ENCODE measurements at places on chromosomes 2 and 18.

GRCh38 chr2:36485521-36485920, 112.4 kb downstream of the FEZ2 start:
- DNase-seq = no peak

- DNase-seq = no peak
Measured at GRCh38 chr2:8550937-8551621, 130.8 kb upstream of the ID2 start.

DNA sequence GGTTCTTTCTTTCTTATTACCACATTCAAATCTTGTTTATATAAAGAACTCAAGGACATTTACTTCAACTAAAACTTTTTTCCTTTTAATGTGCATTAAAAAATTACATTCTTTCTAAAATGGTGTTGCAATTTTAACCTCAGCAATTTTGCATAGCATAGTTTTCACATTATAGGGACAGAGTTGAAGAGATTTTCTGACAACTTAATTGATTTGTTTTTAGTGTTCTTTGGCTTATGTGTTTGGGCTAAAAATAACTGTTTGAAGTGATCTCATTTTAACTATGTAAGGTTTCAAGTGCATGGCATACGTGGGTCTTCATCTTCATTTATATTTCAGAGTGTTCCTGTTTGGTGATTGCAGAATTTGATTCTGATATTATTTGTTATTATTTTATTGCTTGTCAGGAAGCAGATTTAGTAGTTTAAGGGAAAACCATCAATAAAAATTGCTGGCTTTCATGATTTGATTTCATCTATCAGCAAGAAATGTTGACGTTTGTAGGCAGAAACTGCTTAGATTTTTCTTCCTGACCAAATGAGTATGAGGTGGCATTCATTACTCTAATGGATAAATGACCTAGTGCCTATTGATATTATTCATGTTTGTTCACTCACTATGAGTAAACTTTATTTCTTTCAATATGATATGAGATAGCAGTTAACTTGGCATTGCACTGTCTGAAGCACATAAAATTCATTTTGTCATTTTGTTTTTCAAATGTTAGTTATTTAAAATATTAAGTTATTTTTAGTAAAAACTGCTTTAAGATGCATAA, 398.4 kb downstream of the NUP35 start:
- no peak for DNase-seq

DNA sequence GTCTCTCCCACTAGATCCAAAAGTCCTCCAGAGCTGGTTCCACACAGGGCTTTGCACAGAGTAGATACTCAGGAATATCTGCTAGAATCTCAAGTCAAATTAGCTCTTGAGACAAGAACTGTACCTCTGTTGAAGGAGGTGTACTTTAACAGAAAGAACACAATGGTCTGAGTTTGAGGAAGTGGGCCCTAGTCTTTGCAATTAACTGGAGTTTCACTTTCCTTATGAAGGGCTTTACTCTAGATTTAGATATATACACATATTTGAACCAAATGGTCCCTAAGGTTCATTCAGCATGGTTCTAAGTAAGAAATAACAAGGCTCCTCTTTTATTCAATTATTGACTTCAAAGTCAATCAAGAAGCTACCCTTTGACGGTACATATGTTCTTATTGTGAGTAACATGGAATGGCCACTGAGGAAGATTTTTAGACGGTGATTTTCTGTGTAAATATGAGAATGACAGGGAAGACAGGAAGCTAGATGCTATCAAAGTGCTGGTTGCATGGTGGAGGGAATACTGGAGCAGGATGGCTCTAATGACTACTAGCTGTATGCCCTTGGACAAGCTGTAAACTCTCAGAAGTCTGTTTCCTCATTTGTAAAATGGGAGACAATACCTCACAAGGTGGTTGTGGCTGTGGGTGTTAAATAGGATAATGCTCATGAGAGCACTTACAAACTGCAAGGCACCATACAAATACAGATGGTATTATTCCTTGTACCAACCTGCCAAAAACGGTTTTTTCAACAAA, 73.5 kb upstream of the SERTAD2 start:
- no peak for DNase-seq

- DNase-seq = no peak
Measured at GRCh38 chr18:61699397-61700110, 193.3 kb downstream of the RNF152 start.

DNA sequence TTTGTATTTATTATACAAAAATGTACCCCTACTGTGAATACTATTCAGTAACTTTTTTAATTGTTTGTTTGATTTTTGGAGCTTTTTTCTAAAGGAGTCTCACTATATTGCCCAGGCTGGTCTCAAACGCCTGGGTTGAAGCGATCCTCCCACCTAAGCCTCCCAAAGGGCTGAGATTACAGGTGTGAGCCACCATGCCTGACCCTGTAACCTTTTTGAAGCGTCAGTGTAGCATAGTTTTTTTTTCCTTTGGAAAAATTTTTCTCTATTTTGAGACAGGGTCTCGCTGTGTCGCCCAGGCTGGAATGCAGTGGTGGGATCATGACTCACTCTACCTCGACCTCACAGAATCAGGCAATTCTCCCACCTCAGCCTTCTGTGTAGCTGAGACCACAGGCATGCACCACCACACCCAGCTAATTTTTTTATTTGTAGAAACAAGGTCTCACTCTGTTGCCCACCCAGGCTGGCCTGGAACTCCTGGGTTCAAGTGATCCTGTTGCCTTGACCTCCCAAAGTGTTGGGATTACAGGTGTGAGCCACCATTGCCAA, 2.0 kb downstream of the GMCL1 start:
- DNase-seq = no peak

DNA sequence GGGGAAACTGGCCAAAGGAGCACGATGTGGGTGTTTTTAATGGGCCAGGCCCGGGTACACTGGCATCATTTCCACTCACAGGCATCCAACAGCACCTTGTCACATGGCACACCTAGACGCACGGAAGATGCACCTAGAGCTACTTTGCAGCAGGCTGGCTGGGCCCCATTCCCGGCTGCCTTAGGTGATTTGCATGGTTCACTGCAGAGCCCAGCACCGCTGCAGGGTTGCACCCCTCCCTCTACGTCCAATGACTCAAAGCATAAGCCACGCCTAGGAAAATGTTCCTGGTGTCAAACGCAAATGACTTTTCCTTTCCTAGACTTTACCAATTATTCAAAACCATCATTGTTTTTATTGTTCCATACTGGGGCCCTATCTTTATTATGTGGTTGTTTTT, 222.9 kb downstream of the EIPR1 start:
- no peak for DNase-seq

DNA sequence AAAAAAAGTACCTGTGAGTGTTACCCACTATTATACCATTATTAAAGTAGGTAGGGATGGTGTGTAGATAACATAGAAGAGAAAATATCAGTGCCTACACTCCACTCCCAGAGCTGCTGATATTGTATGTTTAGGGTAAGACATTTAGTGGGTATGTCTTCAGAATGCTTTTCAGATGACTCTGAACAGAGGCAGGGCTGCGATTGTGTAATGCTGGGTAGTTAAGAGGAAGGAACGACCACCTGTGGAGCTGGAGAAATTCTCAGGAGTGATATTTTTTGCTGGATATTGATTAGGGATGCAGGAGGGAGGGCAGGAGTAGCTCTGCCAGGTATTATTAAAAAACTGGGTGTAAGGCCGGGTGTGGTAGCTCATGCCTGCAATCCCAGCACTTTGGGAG, 2.8 kb downstream of the CNOT11 start:
- DNase-seq = no peak

GRCh38 chr2:44752761-44753160, 188.7 kb upstream of the SIX3 start:
- no peak for DNase-seq

- no peak for DNase-seq
Measured at GRCh38 chr2:160756481-160756880, 262.9 kb upstream of the RBMS1 start.
